ENCODE measurements at places on chromosomes 5 and 9.

- no peak for DNase-seq
These were observed 22.7 kb upstream of the QSOX2 start for GRCh38 chr9:136268318-136268717.

DNA sequence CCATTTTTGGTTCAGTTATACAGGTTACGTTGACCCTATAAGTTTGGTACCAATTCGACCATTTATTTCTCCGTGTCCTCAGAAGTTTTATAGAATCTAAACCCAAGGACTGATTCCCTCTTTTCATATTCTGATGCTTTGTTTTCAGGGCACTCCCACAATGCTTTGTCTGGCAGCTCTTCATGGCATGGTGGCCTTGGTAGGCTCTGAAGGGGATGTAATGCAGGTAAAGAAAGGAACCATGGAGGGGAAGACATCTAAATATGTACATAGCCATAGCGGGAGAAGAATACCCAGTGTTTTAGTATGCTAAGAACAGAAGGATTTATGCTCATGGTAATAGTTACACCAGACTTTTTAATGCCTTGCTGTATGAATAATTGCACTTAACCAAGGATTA lies 82.7 kb downstream of the HACD4 start:
- no peak for DNase-seq

DNA sequence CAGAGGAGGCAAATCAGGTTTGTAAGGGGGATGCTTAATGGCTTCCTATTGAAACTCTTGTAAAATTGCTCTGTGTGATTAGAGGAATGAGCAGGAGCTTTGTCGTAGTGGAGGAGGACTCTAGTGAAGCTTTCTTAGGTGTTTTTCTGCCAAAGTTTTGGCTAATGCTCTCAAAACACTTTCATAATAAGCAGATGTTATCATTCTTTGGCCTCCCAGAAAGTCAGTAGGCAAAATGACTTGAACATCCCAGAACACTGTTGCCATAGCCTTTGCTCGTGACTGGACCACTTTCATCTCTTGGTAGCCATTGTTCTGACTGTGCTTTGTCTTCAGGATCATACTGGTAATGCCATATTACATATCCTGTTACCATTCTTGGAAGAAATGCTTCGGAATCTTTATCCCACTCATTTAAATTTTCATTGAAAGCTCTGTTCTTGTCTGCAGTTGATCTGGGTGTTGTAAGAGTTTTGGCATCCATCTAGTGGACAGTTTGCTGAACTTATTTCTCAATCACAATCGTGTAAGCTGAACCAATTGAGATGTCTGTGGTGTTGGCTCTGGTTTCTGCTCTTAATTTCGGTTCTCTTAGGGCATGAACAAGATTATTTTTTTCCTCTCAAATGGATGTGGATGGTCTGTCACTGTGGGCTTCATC lies 187.6 kb downstream of the COMMD10 start:
- DNase-seq, result no peak

DNA sequence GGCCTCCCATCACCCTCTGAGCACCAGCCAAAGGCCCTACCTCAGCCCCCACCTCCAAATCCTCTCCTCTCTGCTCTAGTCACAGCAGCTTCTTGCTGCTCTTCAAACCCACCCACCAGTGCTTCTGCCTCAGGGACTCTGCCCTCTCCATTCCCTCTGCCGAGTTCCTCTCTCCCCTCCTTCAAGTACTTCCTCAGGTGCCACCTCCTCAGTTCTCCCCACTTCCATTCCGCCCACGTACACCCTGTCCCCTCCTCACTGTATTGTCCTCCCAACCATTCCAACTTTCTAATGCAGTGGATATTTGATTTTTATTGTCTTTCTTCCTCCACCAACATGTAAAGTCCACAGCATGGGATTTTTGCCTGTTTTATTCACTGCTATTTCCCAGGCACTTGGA lies 43.2 kb downstream of the C5orf15 start:
- no peak for DNase-seq

DNA sequence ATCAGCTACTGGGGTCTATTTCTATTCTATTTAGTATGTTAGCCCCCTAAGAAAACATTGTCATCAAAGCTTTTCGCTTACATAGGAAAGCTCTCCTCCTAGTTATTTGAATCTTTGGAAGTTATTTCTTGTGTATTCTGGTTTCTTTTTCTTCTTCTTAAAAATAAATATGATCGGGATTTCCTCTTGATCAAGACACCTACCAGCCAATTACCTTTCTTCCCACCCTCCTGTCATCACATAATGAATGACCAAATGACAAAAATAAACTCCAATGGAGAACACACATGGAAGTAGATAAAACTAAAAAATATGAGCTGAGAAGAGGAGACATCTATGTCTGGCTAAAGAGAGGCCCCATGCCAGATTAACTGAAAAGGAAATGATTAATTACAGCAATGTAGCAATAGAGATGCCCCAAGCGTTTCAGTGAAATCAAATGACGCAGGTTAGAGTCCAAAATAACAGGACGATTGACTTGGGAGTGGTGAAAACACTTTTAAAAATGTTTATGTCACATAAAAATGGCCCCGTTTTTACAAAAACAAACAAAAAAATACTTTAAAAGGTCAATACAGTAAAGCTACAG lies 59.5 kb upstream of the PCSK1 start:
- no peak for DNase-seq

DNA sequence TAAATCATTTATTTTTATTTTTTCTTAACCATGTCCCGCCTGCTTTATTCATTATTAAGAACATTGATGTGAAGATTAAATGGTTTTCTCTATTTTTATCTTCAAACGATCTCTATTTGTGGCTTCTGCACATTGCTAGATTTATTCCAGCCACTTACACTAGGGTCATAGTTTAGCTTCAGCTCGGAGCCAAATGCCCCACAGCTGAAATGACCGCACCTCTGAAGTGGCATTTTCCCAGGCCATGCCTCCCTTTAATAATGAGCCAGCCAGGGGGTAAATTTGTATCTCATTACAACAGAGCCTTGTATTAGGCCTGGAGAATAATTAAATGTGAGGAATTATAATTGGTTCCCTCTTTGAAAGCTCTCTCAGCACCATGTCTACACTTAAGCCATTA lies 89.4 kb downstream of the DOCK8 start:
- no peak for DNase-seq

- DNase-seq, result no peak
These were observed 84.5 kb downstream of the FGF1 start for GRCh38 chr5:142601432-142601831.
